ENCODE measurements at places on chromosomes 5 and 9.

- DNase-seq = no peak
Measured at GRCh38 chr9:75626860-75627259, 263.6 kb upstream of the PCSK5 start.

GRCh38 chr9:2119566-2119965, 104.4 kb downstream of the SMARCA2 start:
- DNase-seq = no peak

- no peak for DNase-seq
Measured at GRCh38 chr9:130177898-130178805, 5.9 kb downstream of the NCS1 start.

DNA sequence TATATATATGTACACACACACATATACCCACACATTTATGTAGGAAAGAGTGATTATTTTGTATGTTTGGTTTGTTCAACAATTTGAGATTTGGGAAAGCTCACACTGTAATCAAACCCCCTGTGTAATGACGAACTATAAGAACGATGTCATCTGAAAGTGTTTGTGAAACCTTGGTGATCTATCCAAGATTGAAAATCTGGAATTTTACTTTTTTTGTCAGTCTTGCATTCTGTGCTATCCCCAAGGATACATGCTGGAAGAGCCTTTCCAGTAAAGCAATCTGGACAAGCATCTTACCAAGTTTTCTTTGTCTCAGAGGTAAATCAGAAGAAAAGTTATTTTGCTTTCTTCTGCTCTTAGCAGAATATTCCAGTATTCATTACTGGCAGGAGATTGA, 23.3 kb downstream of the SGCD start:
- no peak for DNase-seq

- DNase-seq = no peak
Measured at GRCh38 chr5:107894361-107894760, 223.6 kb upstream of the EFNA5 start.

DNA sequence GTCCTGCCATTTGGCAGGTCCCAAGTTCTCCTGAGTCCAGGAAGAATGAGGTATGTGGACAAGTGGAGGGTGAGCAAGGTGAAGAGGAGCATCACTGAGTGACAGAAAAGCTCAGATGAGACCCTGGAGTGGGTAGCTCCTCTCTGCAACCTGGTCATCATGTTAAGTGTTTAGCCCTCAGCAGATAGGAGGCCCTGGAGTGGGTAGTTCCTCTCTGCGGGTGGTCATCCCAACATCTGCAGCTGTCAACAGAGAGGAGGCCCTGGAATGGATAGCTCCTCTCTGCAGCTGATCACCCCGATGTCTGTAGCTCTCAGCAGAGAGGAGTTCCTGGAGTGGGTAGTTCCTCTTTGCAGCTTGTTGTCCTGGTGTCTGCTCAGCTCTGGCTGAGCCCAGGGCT, 48.4 kb downstream of the NDUFAF2 start:
- no peak for DNase-seq

DNA sequence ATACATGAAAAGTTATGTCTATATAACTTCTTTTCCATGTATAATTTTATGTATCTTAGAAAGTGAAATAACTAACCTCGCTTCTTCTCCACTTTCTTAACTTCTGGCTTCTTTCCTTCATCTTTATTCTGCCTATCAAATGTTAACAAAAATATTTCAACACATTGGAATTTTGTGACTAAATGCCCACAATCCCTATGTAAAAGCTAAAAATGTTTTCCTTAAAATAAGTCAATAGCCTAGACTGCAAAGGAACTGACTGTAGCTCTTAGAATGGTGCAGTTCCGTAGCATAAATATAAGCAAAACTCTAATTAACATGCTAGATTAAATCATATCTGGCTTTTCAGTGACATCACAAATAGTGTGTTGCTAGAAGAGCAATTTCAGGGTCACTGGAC, 40.9 kb downstream of the PSIP1 start:
- no peak for DNase-seq

DNA sequence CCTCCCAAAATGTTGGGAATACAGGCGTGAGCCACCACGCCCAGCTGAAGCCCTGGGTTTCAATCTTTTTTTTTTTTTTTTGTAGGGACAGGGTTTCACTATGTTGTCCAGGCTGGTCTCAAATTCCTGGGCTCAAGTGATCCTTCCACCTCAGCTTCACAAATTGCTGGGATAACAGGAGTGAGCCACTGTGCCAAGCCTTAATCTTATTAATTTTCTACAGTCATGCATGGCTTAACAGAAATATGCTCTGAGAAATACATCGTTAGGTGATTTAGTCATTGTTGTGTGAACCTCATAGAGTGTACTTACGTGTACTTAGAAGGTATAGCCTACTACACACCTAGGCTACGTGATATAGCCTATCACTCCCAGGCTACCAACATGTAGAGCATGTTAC, 31.0 kb downstream of the GLDC start:
- DNase-seq = no peak

- no peak for DNase-seq
Measured at GRCh38 chr5:124634741-124635323, 111.6 kb downstream of the ZNF608 start.

DNA sequence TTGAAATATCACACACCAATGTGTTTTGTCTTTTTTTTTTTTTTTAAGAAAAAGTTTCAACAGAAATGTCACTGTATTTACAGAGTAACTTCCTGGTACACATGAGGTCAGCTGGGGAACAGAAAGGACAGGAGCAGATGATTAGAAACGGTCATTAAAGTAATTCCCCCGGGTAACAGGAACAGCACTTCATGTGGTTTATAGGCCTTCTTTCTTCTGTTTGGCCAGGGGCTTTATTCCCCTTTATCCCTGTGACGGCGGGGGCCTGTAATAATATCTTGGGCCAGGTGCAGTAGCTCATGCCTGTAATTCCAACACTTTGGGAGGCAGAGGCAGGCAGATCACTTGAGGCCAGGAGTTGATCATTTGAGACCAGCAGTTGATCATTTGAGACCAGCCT, 30.5 kb upstream of the MSH3 start:
- DNase-seq = no peak

DNA sequence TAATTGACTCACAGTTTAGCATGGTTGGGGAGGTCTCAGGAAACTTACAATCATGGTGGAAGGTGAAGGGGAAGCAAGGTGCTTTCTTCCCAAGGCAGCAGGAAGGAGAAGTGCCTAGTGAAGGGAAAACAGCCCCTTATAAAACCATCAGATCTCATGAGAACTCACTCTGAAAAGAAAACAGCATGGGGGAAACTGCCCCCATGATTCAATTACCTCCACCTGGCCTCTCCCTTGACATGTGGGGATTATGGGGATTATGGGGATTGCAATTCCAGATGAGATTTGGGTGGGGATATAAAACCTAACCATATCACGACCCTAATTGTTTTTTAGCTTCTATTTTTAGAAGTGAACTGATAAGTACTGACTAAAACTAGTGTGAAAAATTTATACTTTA, 1377.5 kb upstream of the DMAC1 start:
- no peak for DNase-seq

GRCh38 chr5:54302267-54302687, 8.1 kb downstream of the ARL15 start:
- no peak for DNase-seq

DNA sequence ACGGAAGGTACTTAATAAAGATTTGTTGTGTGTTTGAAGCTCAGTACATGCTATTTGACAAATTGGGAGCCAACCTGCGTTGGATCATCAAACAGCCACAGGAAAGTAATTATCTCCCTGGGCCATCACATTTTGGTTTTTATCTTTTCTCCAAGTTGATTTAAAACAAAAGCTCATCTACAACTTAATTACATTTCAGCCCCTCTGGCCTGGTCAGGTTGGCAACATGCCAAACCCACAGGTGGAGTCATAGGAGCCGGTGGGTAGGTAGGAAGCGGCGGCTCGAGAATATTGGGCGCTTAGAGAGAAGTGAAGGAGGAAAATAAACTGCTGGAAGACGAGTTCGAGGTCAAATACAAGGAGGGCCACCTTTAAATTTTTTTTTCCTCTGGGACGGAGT, 64.9 kb upstream of the FANCC start:
- DNase-seq = no peak

DNA sequence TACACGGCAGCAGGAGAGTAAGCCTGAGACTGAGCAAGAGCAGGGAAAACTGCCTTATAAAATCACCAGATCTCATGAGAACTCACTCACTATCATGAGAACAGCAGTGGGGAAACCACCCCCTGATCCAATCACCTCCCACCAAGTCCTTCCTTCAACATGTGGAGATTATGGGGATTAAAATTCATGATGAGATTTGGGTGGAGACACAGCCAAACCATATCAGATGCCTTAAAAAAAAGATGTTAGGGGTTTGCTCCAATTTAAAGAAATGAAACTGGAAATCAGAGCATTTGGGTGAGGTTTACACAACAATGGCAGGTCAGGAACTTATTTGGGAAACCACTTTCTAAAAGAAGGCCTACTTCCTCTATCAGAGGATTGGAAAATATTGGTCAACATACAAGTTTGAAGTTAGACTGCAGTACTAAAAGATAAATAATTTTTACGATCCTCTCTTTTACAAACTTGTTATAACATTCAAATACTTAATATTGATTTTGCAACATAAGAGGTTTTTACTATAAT, 105.1 kb downstream of the FBN2 start:
- DNase-seq = no peak

DNA sequence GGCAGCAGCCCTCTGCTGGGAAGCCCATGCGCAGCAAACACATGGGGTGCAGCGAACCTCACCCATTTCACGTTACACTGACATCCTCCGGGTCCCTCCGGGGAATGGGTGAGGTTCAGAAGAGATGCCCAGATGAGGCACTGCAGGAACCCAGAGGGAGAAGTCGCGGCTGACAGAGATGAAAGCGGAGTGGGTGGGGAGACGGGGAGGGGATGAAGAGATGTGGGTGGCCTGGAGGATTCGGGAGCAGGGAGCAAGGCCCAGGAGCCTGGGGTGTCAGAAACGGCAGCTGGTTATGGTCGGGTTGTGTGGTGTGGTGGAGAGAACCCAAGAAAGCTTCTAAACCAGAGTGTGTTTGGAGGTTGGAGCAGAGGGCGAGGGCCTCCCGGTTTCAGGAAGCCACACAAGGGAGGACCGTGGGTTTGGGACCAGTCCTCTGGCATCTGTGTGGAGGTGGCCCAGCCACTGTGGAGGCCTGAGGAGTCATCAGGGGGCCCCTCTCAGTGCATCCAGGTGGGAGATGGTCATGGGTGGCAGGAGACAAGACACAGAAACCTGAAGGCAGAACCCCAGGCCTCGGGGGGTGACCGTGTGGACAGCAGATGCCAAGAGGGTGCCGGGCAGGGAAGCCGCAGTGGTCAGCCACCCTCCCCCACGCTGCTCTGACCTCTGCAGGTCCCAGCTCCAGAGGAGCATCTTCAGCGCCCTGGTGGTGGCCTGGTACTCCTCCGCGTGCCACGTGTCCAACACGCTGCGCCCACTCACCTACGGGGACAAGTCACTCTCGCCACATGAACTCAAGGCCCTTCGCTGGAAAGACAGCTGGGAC, 8.6 kb downstream of the UCK1 start:
- DNase-seq = no peak

GRCh38 chr9:96080364-96080763, 204.9 kb downstream of the ERCC6L2 start:
- DNase-seq = no peak

GRCh38 chr5:1532384-1532783, 8.6 kb upstream of the LPCAT1 start:
- no peak for DNase-seq

- no peak for DNase-seq
Measured at GRCh38 chr5:167452136-167452535, 839.3 kb upstream of the WWC1 start.

DNA sequence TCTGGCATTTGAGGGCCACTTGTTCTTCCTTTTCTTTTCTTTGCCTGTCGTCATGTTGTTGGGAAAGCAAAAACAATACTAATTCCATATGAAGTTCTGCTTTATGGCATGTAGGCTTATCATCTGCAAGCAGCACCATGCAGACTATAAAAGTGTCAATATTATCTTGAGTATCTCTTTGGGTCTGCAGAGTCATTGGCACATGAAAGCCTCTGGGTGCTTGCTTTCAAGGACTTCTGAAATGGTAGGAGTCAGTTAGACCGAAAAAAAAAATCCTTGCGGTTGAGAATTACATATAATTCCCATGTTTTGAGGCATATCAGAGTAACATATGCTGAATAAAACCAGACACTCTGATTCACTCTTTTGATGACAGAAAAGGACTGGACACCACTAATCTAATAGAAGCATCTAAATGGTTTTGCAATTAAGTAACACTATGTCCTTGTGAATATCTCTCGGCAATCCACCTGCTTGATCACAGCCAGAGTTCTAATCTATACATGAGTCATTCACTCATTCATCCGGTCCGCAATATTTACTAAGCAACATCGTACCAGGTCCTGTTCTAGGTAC, 44.4 kb downstream of the GNAQ start:
- DNase-seq = no peak

GRCh38 chr5:172361566-172362238, 78.1 kb upstream of the UBTD2 start:
- no peak for DNase-seq

DNA sequence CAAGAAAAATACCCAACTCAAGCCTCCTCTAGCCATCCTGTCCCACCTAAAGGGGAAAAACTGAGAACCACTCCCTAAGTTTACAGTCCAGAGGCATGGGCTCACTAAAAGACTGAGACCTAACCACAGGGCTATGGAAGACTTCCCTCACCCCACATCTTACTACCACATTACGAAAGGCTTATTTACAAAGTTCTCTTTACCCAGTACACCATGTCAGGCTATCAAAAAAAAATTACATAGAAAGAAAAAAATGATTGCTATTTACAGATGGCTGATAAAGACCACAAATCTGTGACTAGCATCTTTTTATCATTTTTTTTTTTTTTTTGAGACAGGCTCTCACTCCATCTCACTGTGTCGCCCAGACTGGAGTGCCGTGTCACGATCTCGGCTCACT, 69.7 kb upstream of the TNPO1 start:
- no peak for DNase-seq

DNA sequence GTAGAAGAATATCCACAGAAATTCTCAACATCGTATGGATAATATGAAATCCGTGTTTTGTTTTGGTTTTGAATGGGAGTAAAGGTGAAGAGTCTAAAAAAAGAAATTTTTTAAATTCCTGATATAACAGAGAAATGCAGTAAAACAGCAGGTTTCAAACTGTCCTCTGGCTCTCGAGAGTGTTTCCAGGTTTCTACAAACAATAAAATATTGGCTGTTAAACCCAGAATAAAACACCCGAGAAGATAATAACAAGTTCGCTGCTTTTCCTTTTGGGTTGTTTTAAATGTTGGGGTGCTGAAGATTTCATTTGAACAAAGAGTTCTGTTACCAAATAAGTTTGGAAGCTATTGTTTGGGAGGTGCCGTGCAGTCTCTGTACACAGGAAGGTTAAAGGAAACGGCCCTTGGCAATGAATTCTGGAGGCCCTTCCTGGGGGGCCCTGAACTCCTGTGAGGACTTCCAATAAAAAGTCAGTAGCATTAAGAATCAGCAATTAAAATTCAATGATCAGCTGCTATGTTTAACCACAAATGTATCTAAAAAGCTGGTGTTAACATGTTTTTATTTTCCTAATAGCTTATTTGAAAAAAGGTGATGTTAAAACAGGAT, 215.8 kb downstream of the TSSK1B start:
- no peak for DNase-seq

Data from GM13976 (cell line).